Dermis blood vessel endothelial cell (primary cell): ENCODE measurements at places on chromosomes 1 and 21.

DNA sequence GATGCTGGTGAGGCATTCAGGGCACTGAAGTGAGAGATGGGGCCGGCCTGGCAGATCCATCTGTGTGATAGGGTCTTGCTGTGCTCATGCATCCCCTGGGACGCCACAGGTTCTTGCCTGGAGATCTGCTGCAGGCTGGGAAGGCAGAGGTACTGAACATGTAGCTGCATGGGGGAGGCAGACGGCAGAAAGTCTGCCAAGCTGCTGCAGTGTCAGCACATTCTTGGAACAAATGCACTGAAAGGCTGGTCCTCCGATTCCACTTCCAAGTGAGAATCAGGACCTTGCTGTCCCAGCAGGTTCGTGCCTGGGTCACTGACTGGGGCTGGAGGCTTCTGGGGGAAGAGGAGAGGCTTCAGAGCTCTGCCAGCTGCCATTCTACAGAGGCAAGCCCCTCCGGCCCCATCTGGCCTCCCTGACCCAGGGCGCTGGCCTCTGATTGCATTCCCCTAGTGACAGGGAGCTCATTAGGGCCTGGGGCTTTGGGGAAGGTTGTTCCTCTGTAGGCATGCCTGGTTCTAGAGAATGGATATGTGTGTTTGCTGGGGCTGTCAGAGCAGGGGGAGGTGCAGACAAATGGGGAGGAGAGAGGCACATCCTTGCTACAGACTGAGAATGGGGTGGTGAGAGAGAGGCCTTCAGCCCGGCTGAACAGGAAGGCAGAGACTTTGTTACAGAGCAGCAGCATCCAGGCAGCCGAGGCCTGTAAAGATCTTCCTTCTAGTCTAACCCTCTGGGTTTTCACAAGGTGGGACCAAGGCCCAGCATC lies 174.0 kb downstream of the TRABD2B start:
- no peak for DNase-seq

GRCh38 chr1:156911577-156912298 lies 8.7 kb upstream of the LRRC71 start:
- DNase-seq, result no peak

DNA sequence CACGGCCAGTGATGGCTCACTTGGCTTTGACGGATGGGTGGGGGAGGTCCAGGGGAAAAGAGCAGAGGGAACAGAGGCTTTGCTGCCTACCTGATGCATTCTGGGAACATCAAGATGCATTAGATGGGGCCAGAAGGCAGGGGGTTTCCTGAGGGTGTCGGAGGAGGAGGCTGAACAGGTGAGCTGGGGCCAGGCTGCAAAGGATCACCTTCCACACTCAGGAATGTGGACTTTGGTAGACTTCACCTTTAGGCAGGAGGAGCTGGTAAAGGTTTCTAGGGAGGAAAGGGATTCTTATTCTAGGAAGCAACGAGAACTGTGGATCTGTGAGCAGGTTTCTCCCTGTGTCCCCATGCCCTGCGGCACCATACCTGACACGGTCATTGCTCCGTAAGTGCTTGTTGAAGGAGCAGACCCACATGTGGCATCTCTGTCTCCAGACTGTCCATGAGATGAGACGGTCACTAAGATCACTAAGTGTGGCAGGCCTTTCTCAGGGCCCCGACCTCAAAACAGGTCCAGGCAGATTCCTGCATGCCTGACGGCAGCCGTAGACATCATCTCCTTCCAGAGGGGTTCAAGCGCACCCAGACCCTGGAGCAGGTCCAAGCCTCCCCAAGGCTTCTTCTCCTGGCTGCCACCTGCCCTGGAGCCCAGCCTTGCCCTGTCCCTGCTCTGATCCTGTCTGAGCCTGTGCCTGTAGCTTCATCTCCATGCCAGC lies 89.1 kb upstream of the SLC25A33 start:
- no peak for DNase-seq

GRCh38 chr21:15850645-15851044 lies 120.9 kb downstream of the USP25 start:
- DNase-seq, result peak; percentile 88

DNA sequence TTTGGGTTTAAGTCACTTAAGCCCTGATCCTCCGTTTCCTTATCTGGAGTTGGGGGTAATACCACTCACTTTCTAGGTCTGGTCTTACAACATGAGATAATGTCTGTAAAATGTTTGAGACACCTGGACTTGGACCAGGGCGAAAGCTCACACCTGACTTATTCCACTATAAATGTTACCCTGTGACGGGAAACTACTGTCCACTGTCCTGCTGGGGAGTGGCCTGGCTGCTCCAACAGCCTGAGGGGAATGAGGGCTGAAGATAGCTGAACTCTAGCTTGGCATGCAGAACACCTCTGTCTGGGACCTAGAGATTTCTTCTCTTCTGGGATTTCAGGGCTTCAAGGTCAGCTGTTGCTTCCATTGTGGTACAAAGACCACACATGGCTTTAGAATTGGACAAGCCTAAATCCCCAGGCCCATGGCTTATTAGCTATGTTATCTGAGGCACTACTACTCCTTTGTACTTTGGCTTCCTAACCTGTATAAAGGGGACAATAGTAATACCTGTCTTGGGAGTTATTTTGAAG lies 9.5 kb upstream of the A3GALT2 start:
- DNase-seq, result no peak
